Stimulated activated CD8-positive, alpha-beta memory T cell treated with anti-CD3 and anti-CD28 coated beads, Interleukin-7, amount 100 ng/mL, for 48 hours (primary cell): ENCODE measurements at places on chromosomes 5 and 9.

GRCh38 chr9:113913426-113914195, 37.5 kb downstream of the ZNF618 start:
- no peak for DNase-seq

- DNase-seq, result no peak
These were observed 9.5 kb downstream of the SEC16A start for GRCh38 chr9:136473354-136473721.

DNA sequence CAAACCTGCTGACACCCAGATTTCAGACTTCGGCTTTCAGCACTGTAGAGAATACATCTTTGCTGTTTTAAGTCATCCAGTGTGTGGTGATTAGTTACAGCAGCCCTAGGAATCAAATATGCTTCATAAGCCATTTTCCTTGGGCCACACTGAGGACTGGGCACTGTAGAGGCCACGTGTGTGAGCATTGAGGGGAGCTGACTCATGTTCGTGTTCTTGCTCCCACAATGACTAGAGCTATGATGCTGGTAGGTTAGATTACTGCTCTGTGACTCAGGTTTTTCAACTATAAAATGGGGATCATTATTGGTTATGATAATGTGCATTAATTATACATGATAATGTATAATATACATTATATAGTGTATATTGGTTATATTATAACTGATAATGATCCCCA, 96.5 kb upstream of the PALM2AKAP2 start:
- DNase-seq, result no peak

- DNase-seq, result no peak
These were observed 1.6 kb upstream of the ANXA2R start for GRCh38 chr5:43041669-43042175.

DNA sequence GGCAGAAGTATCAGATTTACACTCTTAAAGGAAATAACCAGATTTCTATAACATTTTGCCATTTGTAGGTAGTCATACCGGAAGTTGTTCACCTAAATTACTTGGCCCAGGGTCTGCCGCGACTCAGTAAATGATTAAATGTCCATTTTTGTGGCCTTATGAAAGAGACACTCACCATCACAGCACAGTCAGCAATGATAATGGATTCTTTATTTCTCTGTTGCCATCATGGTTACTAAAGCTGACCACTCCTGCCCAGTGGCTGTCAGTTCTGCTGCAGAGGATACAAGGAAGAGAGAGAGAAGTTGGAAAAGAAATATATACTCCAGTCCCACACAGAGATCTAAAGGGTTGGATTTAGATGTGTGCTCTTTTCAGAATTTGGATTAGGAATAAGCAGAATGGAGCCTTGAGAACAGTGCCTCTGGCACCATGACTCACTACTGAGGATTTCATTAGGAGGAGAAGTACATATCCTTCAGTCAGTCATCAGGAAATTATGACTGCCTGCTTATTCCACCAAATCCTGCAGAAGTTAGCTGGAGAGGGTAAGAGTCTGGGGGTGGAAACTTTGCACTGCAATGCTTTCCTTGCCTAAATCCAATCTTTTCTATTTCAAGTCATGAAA, 72.8 kb upstream of the EFNA5 start:
- no peak for DNase-seq
